ENCODE measurements at places on chromosomes 6 and 20.

GRCh38 chr6:132487762-132488161, 25.2 kb downstream of the STX7 start:
- DNase-seq: no peak

GRCh38 chr20:10357061-10357708, 76.8 kb downstream of the MKKS start:
- no peak for DNase-seq

GRCh38 chr6:63289269-63289872, 30.4 kb downstream of the LGSN start:
- no peak for DNase-seq

DNA sequence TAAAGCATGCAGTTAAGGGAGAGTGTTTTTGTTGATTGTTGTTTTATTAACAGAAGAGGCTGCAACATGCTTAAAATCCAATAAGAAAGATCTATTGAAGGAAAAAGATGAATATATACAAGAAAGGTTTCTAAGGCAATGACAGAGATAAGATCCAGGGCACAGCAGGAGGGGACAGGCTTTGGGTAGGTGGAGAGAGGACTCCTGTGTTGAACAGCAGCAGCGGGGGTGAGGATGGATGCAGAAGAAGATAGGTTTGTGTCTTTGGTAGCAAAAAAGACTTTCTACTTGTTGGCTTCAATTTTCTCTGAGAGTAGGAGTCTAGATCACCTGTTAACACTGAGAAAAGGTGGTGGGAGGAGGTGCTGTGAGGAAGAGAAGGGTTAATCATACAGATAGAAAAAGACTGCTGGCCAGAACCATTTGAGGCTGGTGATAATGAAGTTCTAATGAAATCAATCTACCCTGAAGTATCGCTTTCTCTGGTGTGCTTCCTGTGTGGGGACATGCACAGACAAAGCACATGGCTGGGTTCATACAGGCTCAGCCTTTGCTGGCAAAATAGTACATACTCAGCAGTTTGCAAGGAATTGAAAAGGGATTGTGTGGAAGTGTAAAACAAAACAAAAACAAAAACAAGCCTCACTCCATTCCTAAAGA, 17.2 kb upstream of the DST start:
- no peak for DNase-seq

DNA sequence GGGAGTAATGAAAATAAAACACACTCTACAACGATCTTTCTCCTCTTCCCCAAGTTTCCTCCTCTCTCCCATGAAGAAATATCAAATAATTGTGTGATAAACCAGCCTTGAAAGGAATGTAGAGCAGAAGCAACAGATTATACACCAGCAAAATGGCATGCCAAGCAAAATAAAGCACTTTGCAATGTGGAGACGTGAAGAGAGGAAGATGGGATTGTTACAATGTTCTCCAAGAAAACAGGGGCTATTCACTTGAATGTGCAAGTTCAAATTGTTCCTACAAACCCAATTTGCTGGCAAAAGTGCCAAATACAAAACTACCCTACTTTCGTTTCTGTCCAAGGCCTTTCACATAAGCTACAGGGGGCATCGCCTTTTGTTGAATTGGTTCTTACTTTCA, 185.1 kb downstream of the PDE7B start:
- no peak for DNase-seq

DNA sequence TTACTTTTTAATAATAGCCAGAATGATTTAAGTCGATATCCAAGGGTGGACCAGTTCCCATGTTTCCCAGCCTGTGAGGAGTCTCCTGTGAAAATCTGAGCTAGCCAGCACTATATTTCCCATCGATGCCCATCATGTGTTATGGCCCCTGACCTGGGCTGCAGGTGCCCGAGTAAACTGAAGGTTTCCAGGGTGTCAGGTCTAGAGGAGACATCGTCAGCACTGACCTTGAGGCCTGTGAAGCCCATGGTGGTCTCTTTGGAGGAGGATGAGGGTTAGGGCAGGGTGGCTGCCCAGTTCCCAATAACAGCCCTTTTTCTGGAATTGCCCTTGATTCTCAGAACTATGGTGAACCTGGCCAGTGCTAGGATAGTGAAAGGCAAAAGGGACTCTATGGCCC, 63.0 kb upstream of the TOP1 start:
- DNase-seq: no peak

DNA sequence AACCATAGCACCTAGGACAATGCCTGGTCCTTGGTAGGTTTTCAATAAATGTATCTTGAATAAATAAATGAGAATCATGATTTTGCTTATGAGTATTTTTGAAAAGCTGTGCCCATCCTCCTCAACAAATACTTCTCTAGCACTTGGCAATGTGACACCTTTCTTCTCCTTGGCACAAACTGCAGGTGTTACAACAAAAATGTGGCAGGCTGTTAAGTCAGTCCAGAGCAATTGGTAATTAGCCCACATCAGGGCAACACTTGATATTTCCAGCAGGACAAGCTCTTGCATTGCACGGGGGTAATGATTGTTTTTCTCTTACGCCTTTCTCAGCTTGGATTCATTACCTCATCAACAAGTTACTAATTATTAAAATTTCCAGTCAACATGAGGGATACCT, 31.6 kb upstream of the SNX9 start:
- no peak for DNase-seq

- no peak for DNase-seq
Measured at GRCh38 chr6:10630178-10630577, 64.2 kb downstream of the C6orf52 start.

GRCh38 chr6:19849755-19850154, 12.6 kb downstream of the ID4 start:
- DNase-seq: no peak

DNA sequence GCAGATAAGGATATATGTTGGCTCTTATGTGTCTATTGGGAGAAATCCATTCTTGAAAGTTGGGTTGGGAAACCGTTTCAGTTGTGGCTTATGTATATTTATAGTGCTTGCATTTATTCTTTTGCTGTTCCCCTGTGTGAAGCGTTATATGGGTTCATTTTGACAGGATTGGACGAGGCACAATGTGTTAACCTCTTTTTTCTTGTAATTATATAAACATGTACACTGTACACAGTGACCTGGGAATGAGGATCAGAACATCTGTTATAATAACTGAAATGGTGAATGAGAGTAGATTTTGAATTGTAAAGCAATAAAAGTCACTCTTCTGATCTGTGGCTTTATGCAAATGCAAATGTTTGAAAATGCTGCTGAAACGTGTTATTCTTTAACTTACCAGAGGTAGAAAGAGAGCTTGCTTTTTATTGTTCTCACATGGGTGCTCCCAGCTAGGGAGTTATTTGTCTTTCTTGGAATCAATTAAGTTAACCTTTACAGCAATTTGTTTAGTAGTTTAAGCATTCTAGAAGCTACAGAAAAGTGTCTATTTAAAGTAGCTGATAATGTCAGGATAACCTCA, 213.7 kb downstream of the GRIK2 start:
- DNase-seq: no peak

DNA sequence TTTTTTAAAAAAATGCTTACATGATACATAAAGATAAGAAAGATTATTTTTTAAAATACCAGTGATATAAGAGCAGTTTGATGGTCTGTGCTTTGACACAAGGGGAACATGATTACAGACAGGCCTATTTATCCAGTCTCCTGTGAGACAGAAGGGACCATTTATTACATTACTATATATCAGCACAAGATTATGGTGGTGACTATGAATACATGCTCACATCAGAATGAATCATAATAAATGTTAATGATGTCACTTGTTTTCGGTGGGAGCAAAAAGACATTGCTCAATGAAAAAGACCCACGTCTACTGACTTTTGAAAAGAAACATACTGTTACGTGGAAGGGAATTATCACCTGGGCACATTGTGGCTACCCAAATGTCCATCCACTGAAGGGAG, 455.1 kb downstream of the CDC5L start:
- no peak for DNase-seq

GRCh38 chr6:72748759-72749158, 126.9 kb downstream of the KCNQ5 start:
- no peak for DNase-seq

GRCh38 chr6:30974490-30975252, 8.8 kb upstream of the MUC21 start:
- DNase-seq: no peak

DNA sequence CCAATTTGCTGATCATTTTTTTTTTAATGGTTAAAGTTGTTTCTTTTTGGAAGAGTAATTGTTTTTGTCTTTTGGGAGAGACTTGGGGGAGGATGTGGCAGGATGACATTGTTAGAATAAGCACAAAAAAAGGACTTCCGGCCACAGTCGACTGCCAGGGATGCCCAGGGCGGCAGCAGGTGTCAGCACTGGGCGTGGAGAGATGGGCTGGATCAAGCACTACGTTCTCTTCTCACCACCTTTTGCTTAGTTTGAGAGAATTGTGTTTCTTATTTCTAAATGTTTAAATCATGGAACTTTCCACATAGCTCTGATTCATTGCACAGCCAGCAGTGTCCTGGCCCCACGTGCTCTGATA, 104.6 kb upstream of the FRMD1 start:
- no peak for DNase-seq

- DNase-seq: no peak
Measured at GRCh38 chr20:13953227-13953626, 37.2 kb downstream of the SEL1L2 start.

DNA sequence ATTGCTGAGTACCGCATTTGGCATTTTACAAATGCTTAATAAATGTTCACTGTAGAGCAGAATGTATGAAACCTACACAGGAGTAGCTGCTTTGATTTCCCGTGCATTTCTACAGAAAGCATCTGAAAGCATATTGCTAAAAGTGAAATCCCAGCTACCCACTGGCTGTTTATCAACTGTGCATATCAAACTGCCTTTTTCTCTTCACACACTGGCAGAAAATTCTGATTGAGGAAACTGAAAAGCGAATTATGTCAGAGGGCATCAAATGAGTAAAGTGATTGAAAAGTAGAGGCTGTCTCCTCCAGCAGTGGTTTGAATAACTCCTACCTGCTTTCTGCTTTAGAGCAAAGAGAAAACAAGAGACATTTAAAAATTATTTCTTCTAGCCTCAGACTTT, 28.0 kb downstream of the STX11 start:
- DNase-seq: no peak

- no peak for DNase-seq
Measured at GRCh38 chr20:63969838-63970713, at the start of gene ZNF512B. Gene ZNF512B (minus strand): TSS chr20:63969930. CDS start chr20:63967950, 1,980 bp downstream.

- DNase-seq: no peak
Measured at GRCh38 chr6:152700427-152700826, 2.7 kb downstream of the MYCT1 start.

- no peak for DNase-seq
Measured at GRCh38 chr6:38593409-38593808, 46.3 kb downstream of the BTBD9 start.

GRCh38 chr6:16736856-16737775, 24.1 kb downstream of the ATXN1 start:
- no peak for DNase-seq

- DNase-seq: no peak
Measured at GRCh38 chr20:10961651-10962288, 288.0 kb upstream of the JAG1 start.
